ENCODE measurements at places on chromosomes 7 and 10.

- H3K4me1 ChIP-seq: peaks cover 3% of the 10 kb centered on the region
- no peaks in the 10 kb centered on the region for H3K27me3 ChIP-seq
- no peak for DNase-seq
- H3K4me3 ChIP-seq: no peak overlapping the region
- H3K36me3 ChIP-seq: peaks cover 27% of the 10 kb centered on the region
- H3K27ac ChIP-seq: no peak overlapping the region
Observed at GRCh38 chr7:98294326-98294725, 12.8 kb downstream of the BRI3 start.

- DNase-seq: no peak
- no peaks in the 10 kb centered on the region for H3K4me1 ChIP-seq
- no peak overlapping the region for H3K27ac ChIP-seq
- H3K36me3 ChIP-seq: no peaks in the 10 kb centered on the region
- H3K4me3 ChIP-seq: no peak overlapping the region
- no peaks in the 10 kb centered on the region for H3K27me3 ChIP-seq
Observed at GRCh38 chr7:66187905-66188304, 17.2 kb upstream of the TPST1 start.

DNA sequence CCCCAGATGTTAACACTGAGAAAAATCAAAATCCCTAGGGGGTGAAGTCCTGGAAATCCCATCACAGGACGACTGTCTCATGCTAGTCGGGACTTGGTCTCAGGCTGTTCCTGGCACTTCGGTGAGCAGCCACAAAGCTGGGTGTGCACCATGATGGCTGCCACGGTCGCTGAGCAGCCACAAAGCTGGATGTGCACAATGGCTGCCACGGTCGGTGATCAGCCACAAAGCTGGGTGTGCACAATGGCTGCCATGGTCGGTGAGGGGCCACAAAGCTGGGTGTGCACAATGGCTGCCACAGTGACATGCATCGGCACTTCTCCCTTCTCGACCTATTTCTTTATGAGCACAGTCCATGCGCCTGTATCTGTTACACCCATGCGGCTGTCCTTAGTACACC is 505.1 kb downstream of the TCERG1L start:
- DNase-seq: no peak
- peaks cover 5% of the 10 kb centered on the region for H3K27me3 ChIP-seq
- H3K36me3 ChIP-seq: no peaks in the 10 kb centered on the region
- H3K4me3 ChIP-seq: no peak overlapping the region

- no peak for DNase-seq
- H3K27ac ChIP-seq: peak overlapping the region; percentile 87
- peaks cover 21% of the 10 kb centered on the region for H3K4me1 ChIP-seq
- H3K4me3 ChIP-seq: peak overlapping the region; percentile 70
- no peaks in the 10 kb centered on the region for H3K27me3 ChIP-seq
Observed at GRCh38 chr7:16755397-16755796, 1.8 kb downstream of the TSPAN13 start.

- H3K4me1 ChIP-seq: no peaks in the 10 kb centered on the region
- H3K36me3 ChIP-seq: no peaks in the 10 kb centered on the region
- H3K27me3 ChIP-seq: no peaks in the 10 kb centered on the region
- DNase-seq: no peak
- H3K27ac ChIP-seq: no peak overlapping the region
Observed at GRCh38 chr10:106551501-106552062, 612.9 kb downstream of the SORCS1 start.

DNA sequence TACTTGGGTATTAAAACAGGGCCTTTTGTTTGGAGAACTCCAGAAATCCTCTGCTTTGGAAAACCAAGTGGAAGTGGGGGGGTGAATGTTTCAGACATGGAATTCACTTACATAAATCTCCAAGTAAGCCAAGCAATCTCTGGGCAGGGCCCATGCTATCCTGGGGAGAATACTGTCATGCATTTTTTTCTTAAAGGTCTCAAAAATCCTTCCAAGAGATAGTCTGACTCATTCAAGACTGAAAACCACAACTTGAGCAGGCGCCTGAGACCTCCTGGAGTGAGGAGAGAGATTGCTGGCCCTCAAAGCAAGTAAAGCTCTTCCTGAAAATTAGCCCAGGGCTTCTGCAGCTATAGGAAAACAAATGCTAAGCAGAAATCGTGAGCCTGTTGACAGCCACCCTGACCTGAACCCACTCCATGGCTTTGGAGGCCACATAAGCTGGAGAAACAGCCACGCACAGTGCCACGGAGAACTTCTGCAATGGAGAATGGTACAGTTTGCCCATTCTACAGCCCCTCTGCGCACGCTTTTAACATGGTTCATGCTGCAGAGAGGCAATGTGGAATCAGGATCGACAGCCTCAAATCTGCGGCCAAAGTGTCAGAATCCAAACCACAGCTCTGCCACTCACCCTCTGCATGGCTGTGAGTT is 203.1 kb upstream of the AUTS2 start:
- H3K27me3 ChIP-seq: no peaks in the 10 kb centered on the region
- no peaks in the 10 kb centered on the region for H3K4me1 ChIP-seq
- H3K36me3 ChIP-seq: no peaks in the 10 kb centered on the region

DNA sequence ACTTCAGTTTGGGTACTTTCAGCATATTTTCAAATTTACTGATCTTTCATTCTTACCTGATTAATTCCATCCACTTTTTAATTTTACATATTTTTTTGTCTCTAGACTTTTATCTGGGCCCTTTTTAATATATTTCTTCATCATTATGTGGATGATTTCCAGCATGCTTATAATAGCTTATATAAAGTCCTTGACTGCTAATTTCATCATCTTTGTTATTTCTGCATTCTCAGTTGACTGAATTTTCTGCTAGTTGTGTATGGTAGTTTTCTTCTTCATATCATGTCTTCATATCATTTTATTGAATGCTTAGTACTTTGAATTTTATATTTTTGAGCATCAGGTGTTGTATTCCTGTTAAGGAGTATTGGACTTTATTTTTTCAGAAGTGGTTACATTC is 39.6 kb downstream of the STAM start:
- no peak overlapping the region for H3K27ac ChIP-seq
- DNase-seq: no peak
- no peaks in the 10 kb centered on the region for H3K27me3 ChIP-seq

- no peaks in the 10 kb centered on the region for H3K4me1 ChIP-seq
- DNase-seq: no peak
- no peaks in the 10 kb centered on the region for H3K36me3 ChIP-seq
- no peaks in the 10 kb centered on the region for H3K27me3 ChIP-seq
- H3K4me3 ChIP-seq: no peak overlapping the region
- H3K27ac ChIP-seq: no peak overlapping the region
Observed at GRCh38 chr7:50353201-50353600, 48.7 kb downstream of the IKZF1 start.
